ENCODE measurements at places on chromosomes 11 and 22. TPM values are rescaled to one million over a fixed set of nuclear protein-coding genes. Genes with fewer than 3 reads are reported as not detected.

Gene PGA5
- total RNA-seq, result not detected

Gene ENTHD1
- total RNA-seq, result not detected

Gene CDCA5
- total RNA-seq, result 18.0 TPM

Gene SF3B2
- total RNA-seq, result 175 TPM

Gene RFPL1
- total RNA-seq, result not detected

Gene C1QTNF5
- total RNA-seq, result 43.1 TPM

Gene APOL3
- total RNA-seq, result 35.8 TPM

Gene MPZL3
- 14.1 TPM for total RNA-seq

Gene SHANK2
- not detected for total RNA-seq

Gene RFPL3
- not detected for total RNA-seq

Gene KRTAP5-11
- not detected for total RNA-seq

Gene OR52A1
- not detected for total RNA-seq

Gene GUCY1A2
- 0.79 TPM for total RNA-seq

Gene POU2AF1
- not detected for total RNA-seq

Gene LIF
- total RNA-seq, result 0.27 TPM

Gene PRR14L
- total RNA-seq, result 48.9 TPM

Gene OR52N4
- not detected for total RNA-seq

Gene DMC1
- total RNA-seq, result 4.2 TPM

Gene MRTFA
- 38.5 TPM for total RNA-seq

Gene POTEH
- total RNA-seq, result not detected

Gene MAJIN
- not detected for total RNA-seq

Gene MTFP1
- total RNA-seq, result 30.1 TPM

Gene KRTAP5-2
- not detected for total RNA-seq

Gene SMIM35
- not detected for total RNA-seq

Gene OR2AG2
- total RNA-seq, result 0.43 TPM

Gene NAALAD2
- 0.66 TPM for total RNA-seq
